ENCODE measurements at places on chromosomes 12 and 14.
A peak's percentile ranks its signal among the peaks of the same experiment; 100 is the strongest.

GRCh38 chr14:63174760-63175191, 29.5 kb upstream of the RHOJ start:
- DNase-seq, result no peak

GRCh38 chr14:88168498-88169165, 154.4 kb downstream of the KCNK10 start:
- peak; percentile 65 for DNase-seq

- no peak for DNase-seq
Observed at GRCh38 chr12:14540801-14541462, 26.8 kb downstream of the PLBD1 start.

- no peak for DNase-seq
Observed at GRCh38 chr12:11755302-11755930, 105.9 kb downstream of the ETV6 start.

DNA sequence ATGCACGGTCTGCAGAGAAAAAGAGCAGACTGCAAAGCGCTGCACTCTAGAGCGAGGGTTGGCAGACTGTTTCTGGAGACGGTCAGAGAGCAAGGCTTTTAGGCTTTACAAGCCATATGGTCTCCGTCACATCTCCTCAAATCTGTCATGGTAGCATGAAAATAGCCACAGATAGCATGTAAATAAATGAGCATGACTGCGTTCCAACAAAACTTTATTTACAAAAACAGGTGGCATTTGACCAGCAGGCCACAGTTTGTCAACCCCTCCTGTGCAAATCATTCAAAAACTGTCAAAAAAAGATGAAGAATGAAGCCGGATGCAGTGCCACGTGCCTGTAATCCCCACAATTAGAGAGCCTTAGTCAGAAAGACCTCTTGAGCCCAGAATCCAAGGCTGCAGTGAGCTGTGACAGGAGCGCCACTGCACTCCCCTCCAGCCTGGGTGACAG, 18.9 kb downstream of the SYNE3 start:
- no peak for DNase-seq

DNA sequence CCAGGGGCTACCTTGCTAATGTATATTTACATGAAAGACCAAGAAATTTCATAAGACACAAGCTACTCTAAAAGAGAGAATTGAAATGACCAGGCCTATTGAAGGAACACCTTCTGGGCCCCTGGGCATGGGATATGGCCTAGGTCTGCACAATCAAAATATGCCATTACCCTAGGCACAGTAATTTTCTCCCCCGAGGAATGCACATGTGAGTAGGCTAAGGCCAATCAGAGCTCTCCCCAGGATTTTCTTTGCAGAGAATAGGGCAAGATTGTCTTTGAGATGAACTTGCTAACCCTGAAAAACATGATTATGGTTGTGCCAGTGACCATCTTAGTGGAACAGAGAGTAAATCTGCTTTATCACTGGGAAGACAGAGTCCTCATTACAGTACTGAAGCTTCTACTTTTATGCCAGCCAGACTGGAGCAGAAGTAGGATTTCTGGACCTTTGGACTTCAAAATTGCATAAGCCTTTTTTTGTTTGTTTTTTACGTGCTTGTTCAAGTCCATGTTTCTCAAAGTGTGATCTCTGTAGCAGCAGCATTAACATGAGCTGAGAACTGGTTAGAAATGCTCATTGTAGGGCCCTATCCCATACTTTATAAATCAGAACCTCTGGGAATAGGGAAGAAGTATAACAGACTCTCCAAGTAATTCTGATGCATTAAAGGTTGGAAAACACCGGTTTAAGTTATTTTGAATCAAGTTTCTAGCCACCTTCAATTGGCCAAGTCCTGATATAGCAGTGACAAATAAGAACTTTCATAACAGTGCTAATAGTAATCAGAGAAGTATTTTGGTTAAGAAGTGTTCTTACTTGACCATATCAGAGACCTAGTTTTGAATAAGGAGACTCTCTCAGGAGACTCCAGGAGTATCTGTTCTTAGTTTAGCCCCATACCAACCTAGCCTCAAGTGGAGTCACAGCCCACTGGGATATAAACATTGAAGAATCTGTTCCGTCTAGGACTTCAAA, 112.9 kb downstream of the LMO3 start:
- DNase-seq, result no peak

DNA sequence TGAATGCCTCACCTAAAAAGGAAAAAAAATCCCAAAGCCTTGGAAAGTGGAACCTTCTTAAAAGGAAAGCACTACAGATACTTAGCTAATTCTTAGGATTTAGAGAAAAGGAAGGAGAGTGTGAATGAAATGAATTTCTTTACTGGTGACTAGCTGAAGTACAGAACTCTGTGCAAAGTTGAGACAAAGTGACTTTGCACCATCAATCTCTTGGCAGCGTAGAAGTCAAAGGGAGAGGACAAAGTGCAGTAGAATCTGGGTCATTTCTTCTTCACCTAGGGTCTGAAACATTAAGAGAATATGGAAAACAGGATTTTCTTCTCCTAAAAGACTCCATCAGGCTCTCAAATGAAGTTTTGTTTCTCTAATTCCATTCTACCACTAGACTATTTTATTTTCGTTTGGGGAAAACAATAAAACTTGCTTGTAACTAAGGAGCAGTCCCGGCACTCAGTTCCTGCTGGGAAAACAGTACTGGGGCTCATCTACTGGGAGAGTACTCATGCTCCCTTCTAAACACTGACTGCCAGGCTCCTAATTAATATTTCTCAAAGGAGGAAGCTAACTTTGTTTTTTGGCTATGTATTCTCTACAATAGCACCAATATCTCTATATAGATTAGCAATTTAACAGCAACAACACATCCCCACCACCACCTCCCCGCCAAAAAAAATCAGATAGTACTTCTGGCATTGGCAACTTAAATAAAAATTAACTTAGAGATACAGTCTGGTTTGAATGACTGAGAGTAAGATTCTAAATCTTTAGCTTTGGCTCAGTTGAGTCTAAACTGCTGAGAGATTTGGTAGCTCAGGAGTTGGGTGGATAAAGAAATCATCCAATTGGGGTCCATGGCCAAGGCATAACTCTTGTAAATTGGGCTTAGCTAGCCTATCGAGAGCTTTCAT, 110.7 kb downstream of the SLC15A5 start:
- no peak for DNase-seq

GRCh38 chr12:49578471-49579112, 10.7 kb upstream of the MCRS1 start:
- DNase-seq, result no peak
